CD8-positive, alpha-beta memory T cell (primary cell): ENCODE measurements at places on chromosomes 4 and X.

DNA sequence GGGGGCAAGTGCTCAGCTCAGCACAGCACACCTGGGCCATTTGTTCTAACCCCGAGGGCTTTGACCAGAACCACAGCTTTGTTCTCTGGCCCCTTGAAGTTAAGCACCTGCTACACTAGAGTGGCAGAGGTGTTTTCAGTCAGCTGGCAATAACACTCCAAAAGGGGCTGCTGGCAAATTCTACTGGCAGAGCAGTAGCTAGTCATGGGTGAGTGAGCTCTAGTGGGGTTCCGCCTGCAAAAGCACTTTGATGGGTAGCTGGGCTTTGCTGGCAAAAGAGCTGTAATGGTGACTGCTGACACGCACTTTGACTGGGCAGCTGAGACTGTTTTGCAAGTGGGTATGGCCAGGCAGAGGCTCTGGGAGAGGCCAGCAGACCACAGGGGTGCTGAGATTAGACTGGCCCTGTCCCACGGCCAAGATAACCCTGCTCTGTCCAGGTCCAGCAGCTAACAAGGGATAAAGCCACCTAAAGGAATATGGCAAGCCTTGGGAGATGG is 65.2 kb upstream of the TENT5D start:
- no peak for DNase-seq

GRCh38 chrX:49214996-49215526 is 15.1 kb upstream of the SYP start:
- no peak for DNase-seq

- DNase-seq = no peak
Observed at GRCh38 chr4:85420831-85421230, 54.1 kb upstream of the ARHGAP24 start.

DNA sequence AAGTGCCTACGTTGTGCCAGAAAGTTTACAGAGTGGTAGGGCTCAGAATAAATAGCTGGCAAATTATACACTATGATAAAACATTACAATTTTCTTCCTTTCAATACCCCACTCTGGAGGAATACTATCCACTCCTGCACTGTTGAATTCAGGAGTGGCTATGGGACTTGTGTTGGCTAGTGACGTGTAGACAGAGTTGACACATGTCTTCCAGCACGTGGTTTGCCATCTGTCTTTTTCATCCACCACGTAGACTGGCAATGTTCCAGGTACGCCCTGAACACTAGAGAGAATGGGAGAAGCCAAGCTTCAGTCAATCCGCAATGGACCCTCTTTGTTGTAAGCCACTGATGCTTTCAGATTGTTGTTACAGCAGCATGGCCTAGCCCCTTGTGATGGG is 168.8 kb upstream of the RBPJ start:
- no peak for DNase-seq

DNA sequence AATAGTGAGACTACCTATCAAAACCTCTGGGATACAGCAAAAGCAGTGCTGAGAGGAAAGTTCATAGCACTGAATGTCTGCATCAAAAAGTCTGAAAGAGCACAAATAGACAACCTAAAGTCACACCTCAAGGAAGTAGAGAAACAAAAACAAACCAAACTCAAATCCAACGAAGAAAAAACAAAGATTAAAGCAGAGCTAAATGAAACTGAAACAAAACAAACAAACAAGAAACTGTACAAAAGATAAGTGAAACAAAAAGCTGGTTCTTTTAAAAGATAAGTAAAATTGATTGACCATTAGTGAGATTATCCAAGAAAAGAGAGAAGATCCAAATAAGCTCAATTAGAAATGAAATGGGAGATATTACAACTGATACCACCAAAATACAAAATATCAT is 378.3 kb upstream of the NDST4 start:
- DNase-seq = no peak

DNA sequence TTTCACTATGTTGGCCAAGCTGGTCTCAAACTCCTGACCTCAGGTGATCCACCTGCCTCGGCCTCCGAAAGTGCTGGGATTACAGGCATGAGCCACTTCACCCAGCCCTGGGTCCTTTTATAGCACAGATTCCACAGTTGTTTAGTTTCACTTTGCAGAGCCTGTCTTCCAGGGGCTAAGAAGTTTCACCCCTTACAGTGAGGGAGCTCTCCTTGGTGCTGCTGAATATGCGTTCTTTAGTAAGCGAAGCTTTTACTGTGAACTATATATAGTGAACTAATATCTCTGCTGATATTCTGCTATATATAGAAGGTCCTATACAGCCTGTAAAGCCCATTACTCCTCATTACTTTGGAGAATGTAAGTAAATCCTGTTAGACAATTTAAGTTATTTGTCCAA is 4.2 kb downstream of the TCEAL6 start:
- DNase-seq = no peak

DNA sequence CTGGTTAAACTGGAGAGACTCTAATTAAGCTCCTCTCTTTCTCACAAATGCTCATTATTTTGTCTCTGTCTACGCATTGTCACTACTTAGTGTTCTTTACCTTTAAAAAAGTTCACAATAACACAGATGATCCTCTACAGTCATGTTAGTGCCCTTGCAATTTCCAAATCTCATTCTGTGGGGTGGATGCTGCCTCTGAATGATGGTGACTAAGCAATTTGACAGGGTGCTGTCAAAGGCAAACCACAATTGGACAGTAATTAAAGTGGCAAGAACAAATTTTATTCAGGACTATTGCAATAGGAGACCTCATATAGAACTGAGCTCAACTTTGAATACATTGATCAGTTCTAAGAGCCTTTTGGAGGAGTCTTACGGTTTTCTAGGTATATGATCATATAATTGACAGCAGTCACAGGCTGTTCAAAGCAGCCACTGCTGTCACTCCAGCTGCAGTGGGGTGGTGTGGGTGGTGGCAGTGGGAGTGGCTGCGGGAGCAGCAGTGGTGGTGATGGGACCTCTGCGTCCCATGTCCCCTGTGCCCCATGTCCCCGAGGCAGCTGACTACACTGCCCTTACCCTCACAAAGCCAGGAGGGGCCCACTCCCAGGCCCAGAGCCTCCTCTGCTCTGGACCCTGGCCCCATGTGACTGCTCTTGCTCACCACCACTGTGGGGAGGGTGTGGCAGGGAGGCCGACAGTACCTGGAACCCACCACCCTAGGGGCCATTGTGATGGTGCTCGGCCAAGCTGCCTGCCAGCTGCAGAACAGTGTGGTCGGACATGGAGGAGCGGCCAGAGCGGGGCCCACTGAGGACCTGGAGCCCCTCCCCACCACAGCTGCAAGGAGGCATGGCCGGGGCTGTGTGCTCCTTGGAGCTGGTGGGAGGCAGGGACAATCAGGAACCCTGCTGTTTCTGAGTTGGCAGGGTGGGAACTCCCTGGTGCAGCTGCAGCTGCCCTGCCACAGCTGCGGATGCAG is 30.4 kb upstream of the PAGE1 start:
- no peak for DNase-seq

GRCh38 chr4:156496797-156497196 is 474.8 kb downstream of the PDGFC start:
- DNase-seq = no peak

DNA sequence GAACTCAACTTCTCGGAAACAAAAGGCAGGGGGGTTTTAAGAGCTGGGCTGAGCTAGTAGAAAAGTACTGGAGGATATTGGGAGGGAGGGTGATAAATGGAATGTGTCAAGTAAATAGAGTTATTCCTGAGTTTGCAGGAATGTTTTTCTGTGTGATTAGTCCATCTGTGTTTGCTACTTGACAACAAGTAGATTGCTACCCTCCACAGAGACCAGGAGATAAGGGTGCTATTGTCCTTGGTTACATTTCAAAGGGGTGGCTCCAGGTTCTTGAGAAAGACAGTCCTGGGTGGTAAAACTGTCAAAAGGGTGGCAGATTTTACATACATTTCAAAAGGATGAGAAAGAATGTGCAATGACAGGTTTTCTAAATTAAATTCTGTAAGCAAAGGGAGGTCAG is 181.2 kb upstream of the PPP3CA start:
- no peak for DNase-seq

- DNase-seq = no peak
Observed at GRCh38 chrX:8748855-8749254, 16.9 kb upstream of the ANOS1 start.

- DNase-seq = no peak
Observed at GRCh38 chrX:8879750-8880149, 78.6 kb upstream of the FAM9A start.

DNA sequence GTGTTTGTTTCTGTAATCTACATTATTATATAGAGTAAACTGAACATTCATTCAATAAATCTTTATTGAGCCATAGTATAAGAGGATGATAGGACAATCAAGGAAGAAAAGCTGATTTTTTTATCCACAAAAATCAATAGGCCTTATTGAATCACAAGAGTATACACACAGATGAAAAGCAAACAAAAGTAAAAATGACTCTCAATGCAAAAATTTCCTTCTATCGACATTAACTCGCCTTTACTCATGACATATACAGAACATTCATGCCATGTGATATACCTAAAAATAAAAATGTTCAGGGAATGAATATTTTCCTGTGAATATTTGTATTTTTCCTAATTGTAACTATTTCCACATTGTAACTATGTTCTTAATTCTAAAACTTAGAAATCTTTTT is 161.2 kb downstream of the LRBA start:
- no peak for DNase-seq

- no peak for DNase-seq
Observed at GRCh38 chrX:120140293-120140981, 18.0 kb upstream of the RHOXF2 start.

- no peak for DNase-seq
Observed at GRCh38 chr4:84697159-84697558, 114.2 kb downstream of the CDS1 start.

DNA sequence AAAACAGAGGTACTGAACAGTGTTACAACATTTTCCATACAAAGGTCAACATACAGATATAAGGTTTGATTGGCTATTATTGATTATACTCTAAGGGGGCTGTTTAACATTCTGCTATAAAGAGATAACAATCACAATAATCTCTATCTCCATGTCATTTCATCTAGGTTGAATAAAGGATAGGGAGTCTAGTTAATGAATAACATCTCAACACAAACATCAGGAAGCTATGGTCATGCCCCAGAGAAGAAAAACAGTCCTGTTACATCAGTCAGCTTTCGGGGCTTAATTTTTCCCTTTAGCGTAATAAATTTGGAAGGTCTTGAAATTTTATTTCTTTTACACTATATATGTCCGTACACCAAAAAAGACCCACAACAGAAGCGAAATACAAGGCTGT is 41.5 kb upstream of the DCAF8L2 start:
- DNase-seq = no peak

GRCh38 chr4:110484029-110484428 is 8.1 kb downstream of the ENPEP start:
- no peak for DNase-seq

- no peak for DNase-seq
Observed at GRCh38 chr4:168293386-168293975, 25.1 kb downstream of the DDX60 start.

- no peak for DNase-seq
Observed at GRCh38 chr4:144820728-144821085, 174.8 kb downstream of the HHIP start.

GRCh38 chrX:79452881-79453280 is 85.7 kb upstream of the ITM2A start:
- DNase-seq = no peak

GRCh38 chrX:129540722-129541184 is 694 bp downstream of the OCRL start:
- DNase-seq = no peak

GRCh38 chr4:181017038-181017437 is 1226.2 kb upstream of the TENM3 start:
- DNase-seq = no peak

GRCh38 chr4:156228676-156229075 is 275.0 kb upstream of the CTSO start:
- no peak for DNase-seq

- peak; percentile 82 for DNase-seq
Observed at GRCh38 chrX:102599084-102599950, at the start of gene ARMCX5. Gene ARMCX5 (plus strand): TSS chrX:102599515. CDS start chrX:102602142, 2,627 bp downstream.

- DNase-seq = peak; percentile 7
Observed at GRCh38 chr4:183256756-183257385, 63.2 kb downstream of the CLDN22 start.

GRCh38 chrX:47361538-47362511 is 8.6 kb upstream of the ZNF157 start:
- DNase-seq = peak; percentile 71

DNA sequence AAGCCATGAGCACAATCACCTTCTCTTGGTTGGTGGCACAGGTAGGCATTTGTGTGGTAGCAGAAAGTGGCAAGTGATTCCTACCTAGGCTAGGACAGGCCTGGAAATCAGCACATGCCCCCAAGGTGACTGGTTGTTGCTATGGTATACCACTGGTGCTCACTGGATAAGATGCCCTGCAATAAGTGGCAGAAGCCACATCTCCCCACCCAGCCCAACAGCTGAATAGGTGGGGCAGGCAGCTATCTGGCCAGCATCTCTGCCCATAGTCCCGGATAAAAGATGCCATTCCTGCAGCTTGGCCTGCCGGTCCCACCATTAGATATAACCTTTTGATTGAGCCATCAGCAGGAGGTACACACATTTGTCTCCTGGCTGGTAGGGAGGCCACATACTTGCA is 21.1 kb downstream of the AMER1 start:
- DNase-seq = no peak

DNA sequence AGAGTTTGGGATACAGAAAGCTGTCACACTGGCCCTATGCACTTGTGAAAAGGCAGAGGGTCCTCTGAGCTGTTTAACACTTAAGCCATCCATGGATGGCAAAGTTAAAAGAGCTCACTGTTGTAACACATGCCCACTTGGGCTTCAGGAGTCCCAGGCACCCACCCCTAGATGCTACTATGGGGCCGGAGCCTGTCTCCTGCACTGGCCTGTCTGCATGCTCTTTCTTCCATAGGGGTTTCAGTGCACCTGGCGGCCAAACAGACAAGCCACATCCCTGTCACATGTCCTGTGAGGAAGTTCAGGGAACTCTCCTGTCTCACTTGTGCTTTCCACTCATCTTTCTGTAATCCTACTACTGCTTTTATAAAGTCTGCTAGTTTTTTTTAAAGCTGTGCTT is 2586.0 kb downstream of the PCDH7 start:
- DNase-seq = no peak

GRCh38 chrX:15334561-15334960 is 762 bp downstream of the PIGA start:
- no peak for DNase-seq

GRCh38 chrX:1909419-1910206 is 294.8 kb downstream of the ASMT start:
- no peak for DNase-seq
